ENCODE measurements at places on chromosomes 4 and X.

- DNase-seq = no peak
Measured at GRCh38 chr4:105651884-105652283, 56.6 kb downstream of the INTS12 start.

DNA sequence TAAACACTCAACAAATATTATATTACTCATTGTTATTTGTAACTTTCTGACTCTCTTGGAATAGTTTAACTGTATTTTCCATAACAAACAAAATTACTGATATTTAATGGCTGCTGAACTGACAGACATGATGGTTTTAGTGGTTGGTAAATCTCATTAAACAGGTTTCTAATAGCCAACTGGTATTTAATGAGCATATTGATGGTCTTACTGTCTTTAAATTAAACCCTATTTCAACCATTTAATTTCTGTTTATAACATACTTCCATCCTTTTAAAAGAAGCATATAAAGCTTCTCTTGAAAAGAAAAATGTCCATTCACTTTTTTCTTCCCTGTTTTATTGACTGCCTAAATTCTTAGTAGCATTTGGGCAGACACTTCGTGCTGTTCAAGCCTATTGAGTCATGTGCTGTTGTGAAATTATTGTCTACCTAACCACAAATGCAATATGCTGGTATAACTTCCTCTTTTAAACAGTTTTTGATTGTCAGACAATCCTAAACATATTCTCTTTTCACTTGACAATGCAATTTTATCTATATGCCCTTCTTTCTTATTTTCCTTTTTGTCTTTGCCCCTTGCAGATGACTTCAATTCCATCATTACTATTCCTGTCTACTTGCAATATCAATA is 163.9 kb upstream of the SLC7A11 start:
- DNase-seq = no peak

DNA sequence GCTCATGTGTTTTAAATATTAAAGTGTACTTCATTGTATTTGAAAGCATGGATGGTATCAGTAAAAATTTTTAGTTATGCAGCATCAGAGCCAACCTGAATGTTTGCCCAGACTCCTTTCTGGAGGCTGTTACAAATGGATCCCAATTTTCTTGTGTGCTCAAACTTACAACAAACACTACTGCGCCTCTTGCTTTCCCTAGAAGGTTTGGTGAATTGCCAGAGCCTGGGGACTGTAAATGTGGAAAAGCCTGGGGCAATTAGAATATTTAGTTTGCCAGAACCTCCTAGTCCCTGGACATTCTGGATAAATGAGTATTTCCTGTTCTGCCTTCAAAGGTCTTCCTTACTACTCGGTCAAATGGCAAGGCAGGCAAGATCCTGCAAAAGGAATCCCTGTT is 4.8 kb downstream of the CAPN6 start:
- DNase-seq = no peak

DNA sequence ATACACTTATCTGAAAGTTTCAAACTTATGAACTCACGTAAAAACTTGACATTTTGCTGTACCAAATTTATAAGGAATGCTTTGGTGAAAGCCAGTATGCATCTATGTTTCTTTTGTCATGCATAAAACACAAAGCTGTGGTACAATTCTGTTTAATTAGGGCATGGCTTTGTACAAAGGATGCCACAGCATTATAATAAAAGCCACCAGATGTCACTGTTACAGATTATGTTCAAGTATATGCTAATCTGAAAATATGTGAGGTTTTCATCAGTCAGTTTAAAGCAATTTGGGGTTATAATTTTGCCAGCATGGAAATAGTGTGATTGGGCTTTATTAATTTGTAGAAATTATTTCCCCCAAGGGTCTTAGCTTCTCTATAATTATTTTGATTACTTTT is 69.0 kb downstream of the ATOH1 start:
- no peak for DNase-seq

DNA sequence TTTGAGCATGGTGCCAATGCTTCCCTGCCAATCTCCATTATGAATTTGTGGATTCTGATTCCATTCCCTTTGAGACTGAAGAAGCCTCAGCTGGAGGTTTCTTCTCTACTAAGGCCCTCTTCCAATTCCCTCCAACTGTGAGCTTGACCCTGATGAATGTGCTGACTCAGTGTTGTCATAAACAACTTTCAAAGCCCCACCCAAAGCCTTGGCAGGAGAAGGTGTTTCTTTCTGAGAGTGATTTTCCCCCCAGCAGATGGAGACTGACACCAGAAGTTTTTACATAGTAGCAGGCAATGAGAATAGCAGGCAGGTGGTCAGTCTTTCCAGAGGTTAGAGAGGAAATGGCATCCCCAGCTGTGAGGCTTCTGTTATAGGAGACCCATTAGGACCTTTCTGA is 53.1 kb downstream of the OCRL start:
- no peak for DNase-seq

- no peak for DNase-seq
Measured at GRCh38 chrX:153366878-153367538, 33.1 kb downstream of the ZNF275 start.

DNA sequence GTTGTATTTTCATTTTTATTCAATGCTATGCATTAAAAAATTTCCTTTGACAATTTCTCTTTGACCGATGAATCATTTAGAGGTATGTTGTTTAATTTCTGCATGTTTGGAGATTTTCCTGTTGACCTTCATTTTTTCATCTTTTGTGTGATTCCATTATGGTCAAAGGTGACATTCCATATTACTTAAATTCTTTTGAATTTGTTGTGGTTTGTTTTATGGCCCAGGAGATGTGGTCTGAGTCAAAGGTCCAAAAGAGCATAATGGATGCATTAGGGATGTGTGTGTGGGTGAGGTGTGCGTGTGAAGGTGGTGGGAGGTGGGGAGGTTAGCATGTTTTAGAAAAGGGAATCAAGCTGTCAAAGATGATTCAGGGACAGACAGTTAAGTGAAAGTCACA is 76.0 kb upstream of the GIMD1 start:
- DNase-seq = no peak

- DNase-seq = peak; percentile 17
Measured at GRCh38 chrX:105822138-105823091, at the start of gene NRK. NRK (plus strand) TSS chrX:105822539; CDS start chrX:105822846, 307 bp downstream.

Measured in right lobe of liver (tissue), 6 donors.